T-helper 2 cell treated with Interferon-gamma antibody and Interleukin-4, amounts not matched to agents 5 μg/mL and 100 μg/mL, for 36 hours (primary cell): ENCODE measurements at places on chromosomes 1 and 21.

DNA sequence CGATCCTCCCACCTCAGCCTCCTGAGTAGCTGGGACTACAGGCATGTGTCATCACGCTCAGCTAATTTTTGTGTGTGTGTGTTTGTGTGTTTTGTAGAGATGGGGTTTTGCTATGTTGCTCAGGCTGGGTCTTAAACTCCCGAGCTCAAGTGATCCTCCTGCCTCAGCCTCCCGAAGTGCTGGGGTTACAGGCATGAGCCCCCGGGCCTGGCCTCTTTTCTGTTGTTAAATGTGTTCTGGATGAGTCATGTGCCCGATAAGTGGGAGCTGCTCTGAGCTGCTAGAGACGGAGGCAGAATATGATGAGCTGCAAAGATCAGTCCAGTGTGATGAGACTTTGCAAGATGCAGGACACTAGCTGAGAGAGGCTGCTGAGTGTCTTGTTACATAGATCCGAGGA is 75.5 kb downstream of the VPS13D start:
- no peak for DNase-seq

DNA sequence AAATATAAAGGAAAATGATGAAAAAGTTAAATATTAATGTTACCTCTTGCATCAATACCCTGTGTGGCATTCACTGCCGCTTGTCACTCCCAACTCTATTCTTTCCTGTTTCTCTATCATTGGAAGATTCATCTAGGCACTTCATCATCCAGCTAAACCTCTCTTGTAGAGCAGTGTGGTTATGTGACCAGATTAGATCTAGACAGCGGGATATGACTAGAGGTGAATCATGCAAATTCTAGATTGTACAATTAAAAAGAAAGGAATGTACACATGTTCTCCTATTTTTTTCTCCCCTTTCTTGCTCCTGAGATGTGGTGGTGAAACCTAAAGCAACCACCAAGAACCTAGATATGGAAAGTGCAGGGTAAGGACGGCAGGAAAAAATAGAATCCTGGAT is 174.1 kb downstream of the LBR start:
- no peak for DNase-seq

GRCh38 chr1:38500352-38500751 is 359.2 kb downstream of the RRAGC start:
- no peak for DNase-seq

DNA sequence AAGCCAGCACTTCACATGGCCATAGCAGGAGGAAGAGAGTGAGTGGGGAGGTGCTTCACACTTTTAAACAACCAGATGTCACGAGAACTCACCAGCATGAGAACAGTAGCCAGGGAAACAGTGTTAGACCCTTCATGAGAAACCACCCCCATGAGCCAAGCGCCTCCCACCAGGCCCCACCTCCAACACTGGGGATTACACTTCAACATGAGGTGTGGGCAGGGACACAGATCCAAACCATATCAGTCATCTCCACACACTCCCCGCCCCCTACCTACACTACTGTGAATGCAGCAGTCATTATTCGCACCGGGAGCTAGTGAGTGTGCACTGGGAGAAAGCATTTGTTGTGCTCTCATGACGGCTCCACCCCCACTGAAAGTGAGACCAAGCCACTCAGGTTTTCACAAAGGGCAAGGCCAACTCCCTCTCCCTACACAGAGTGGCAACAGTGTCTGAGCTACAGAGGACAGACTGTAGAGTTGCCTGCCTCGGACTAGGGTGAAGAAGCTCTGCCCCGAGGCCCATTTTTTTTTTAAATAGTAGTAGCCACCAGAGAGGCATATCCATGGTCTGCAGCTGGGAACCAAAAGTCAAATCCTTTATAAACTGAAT is 125.6 kb downstream of the BARHL2 start:
- DNase-seq = no peak

GRCh38 chr1:39378377-39378776 is 113.1 kb upstream of the BMP8A start:
- DNase-seq = no peak

- peak; percentile 9 for DNase-seq
Observed at GRCh38 chr1:30085811-30086770, 637.3 kb downstream of the MATN1 start.

GRCh38 chr1:99131546-99131945 is 126.9 kb upstream of the PLPPR5 start:
- DNase-seq = no peak

DNA sequence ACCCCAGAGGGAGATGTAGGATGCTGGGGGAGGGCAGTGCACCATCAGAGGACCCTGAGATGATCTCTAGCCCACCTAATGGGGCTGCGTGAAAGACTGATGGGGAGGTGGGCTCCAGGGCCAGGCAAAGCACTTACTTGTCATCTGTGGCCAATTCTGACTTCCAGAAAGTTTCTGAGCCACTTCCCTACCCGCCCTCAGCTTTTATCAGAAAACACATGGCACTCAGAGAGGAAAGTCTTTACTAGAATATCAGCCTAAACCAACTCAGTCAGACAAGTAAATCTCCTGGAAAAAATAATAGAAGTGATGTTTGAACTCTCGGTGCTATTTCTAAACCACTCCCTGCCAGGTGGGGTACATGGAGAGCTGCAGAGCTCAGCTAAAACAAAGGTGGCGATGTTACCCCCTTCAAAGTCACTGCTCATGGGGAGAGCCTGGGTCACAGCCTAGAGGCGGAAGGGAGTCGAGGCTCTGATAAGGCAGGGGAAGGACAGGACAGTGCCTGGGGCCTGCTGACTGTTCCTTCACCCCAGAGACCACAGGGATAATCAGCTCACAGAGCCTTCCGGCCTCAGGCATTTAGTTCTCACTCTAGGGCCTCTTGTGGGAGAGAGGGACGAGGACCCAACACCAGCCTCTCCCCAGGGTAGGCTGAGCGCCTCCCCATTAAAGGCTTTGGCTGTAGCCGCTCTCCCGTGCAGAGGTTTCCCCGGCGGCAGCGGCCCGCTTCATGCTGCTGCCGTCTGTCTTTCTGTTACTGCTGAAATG is 14.2 kb downstream of the SMIM12 start:
- DNase-seq = no peak

- no peak for DNase-seq
Observed at GRCh38 chr1:61572046-61572445, 152.9 kb downstream of the TM2D1 start.

- DNase-seq = no peak
Observed at GRCh38 chr1:53371851-53372250, 44.0 kb upstream of the LRP8 start.

- DNase-seq = no peak
Observed at GRCh38 chr1:213326281-213327016, 275.4 kb downstream of the RPS6KC1 start.

- no peak for DNase-seq
Observed at GRCh38 chr1:5990913-5991312, 1.3 kb downstream of the NPHP4 start.

GRCh38 chr1:153509729-153510354 is 25.9 kb downstream of the S100A6 start:
- peak; percentile 51 for DNase-seq

GRCh38 chr1:84550826-84551225 is 23.4 kb downstream of the CTBS start:
- DNase-seq = no peak

DNA sequence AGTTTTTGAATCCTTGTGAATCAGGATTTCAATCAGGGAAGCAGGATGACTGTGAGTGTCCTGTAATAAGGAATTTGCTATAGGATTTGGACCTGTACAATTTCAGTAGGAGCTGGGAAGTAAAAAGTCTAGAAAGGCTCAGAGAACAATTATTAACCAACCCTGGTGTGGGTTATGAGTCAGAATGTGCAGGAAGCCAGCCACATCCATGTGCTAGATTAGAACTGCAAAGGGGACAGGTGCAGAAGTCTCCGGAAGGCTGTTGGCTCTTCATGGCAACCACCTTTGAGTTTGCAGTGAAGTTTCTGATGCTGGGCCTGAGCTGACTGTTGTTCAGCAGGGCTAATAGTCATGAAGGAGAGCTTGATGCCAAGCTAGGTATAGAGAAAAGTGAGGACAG is 70.7 kb downstream of the SPATA46 start:
- DNase-seq = no peak
